ENCODE measurements at places on chromosomes 4 and X.

- no peak for DNase-seq
These were observed 190.3 kb downstream of the TRIML1 start for GRCh38 chr4:188329521-188329920.

GRCh38 chr4:106548446-106549044 lies 180.0 kb upstream of the GIMD1 start:
- no peak for DNase-seq

- DNase-seq: no peak
These were observed 13.7 kb downstream of the PFKFB1 start for GRCh38 chrX:54980334-54980733.

GRCh38 chr4:128068918-128069317 lies 7.8 kb downstream of the LARP1B start:
- no peak for DNase-seq

DNA sequence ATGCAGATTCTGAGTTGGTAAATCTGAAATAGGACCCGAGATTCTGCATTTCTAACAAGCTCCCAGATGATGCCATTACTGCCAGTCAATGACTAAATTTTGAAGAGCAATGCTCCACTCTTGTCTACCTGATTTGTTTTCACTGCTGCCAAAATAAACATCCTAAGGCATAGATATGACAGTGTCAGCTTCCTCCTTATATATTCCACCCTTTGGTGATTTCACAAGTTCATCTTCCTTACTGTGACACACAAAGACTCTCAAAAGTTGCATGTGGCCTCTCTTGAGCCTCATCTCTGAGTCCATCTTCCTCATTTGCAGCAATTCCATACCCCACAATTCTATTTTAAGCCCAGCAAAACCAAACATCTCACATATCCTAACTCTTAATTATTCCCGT lies 110.9 kb downstream of the FBXW7 start:
- no peak for DNase-seq

GRCh38 chr4:98519268-98519977 lies 139.0 kb downstream of the TSPAN5 start:
- no peak for DNase-seq

GRCh38 chr4:121514443-121514842 lies 133.6 kb upstream of the QRFPR start:
- no peak for DNase-seq

DNA sequence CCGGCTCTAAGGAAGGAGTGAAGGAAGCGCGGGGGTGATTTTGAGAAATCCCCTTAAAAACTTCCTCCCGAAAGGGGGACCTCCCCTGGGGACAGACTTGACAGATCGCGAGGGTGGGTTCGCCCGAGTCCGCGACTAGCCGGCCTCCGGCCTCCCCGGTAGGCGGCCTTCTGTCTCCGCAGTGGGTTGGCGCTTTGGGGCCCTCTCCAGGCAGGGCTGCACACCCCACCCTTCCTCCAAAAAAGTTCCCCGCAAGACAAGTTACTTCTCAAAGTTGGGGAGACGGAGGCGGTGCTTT lies 24.8 kb downstream of the HOPX start:
- DNase-seq: peak; percentile 27

GRCh38 chr4:43716721-43717395 lies 731.8 kb downstream of the KCTD8 start:
- DNase-seq: no peak

DNA sequence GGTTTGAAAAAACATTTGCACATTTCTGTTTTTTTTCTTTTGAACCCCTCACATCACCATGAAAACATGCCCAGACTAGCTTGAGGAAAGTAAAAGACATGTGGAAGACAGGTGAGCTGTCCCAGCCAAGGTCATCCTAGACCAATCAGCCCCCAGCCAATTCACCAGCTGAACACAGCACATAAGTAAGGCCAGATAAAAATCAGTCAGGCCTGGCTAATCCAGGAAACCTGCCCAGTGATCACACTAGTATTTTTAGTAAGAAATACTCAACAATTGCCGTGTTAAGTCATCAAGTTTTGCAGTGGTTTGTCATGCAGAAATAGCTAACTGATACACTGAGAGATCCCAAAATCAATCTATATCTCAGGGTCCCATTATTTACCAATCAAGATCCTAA lies 4.4 kb upstream of the SMR3A start:
- no peak for DNase-seq

- DNase-seq: no peak
These were observed 40.5 kb downstream of the FRYL start for GRCh38 chr4:48739560-48740019.

GRCh38 chrX:82775426-82775825 lies 732.7 kb upstream of the POU3F4 start:
- DNase-seq: no peak

- no peak for DNase-seq
These were observed 13.1 kb upstream of the DRP2 start for GRCh38 chrX:101206471-101206870.

DNA sequence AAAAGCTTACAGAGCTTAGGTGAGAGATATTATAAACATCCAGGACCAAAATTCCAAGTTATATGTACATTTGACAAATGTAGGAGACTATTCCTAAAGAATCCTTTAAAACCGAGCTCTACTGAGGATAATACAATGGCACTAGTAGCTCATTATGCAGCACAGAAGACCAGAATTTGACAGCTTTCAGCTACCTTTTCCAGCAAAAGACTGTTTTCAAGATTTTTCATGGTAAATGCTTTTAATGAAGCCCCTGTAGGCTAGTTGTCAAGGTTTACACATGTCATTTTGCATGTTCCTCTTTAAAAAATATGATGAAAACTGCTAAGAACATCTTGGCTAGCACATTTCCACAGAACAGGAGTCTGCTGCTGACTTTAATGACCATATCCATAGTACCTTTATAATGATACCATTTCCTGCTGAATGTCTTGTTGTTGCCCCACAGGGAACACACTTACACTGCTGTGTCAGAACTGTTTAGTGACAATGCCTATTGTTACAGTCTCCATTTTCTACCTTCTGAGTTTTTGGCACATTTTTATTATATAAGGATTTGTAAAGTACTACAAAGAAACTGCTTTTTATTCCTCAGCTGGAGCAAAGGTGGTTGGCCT lies 1382.3 kb downstream of the RAPGEF2 start:
- DNase-seq: no peak

DNA sequence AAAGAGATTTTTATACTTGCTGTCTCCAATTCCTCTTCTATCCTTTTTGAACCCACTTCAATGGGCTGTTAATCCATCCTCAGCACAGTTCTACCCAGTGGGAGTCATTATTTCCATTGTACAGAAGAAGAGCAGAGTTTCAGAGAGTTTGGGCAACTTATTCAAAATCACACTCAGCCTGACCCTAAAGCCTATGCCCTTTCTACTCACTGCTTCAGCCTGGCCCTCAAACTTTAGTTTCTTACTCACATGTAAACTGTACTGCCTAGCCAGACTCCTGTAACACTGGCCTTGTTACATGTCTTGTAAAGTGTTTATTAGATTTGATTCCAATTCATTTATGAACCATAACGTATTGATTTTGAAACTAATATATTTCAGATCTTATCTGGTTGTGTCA lies 25.1 kb upstream of the USO1 start:
- DNase-seq: no peak

DNA sequence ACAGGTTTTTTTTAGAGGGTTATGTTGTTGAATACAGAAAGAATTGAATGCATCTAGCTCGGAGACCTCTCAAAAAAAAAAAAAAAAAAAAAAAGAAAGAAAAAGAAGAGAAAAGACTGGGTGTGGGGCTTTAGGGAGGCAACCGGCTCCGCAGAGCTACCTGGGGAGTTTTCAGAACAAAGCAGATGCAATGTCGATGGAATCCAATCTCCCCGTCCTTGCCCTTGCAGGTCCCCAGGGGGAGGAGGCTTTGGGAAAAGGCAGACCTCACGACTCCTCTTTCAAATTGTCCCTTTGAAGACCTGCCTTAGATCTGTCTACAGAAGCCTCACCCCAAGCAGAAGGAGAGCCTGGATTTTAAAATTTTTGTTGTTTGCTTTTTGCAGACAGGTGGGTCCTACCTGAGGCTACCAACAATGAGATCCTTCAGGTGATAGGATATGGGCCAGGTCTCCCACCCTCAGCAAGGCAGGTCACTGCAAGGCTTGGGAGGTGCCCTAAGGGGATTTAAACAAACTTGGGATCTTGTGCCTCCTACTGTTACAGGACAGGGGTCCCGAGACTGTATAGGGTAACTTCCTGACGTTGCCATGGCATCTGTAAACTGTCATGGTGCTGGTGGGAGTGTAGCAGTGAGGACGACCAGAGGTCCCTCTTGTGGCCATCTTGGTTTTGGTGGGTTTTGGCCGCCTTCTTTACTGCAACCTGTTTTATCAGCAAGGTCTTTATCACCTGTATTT lies 75.2 kb upstream of the PRKX start:
- no peak for DNase-seq

DNA sequence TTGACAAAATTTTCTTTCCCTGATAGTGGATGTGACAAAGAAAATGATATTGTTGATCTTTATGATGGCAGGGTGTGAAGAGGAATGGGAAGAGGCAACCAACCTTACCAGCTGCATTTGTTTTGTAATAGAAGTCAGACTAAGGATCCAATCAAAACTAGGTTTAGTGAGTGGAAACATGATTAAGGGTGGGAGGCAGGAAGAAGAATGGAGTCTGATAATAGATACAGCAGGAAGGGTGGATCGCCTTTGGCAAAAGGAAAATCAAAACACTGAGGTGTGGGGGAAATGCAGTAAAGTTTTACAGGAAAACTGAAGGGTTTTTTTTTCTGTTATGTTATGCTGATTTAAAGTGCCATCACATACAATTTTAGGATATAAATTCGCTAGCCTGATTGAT lies 3.4 kb downstream of the CLIC2 start:
- no peak for DNase-seq

GRCh38 chr4:102683881-102684609 lies 76.7 kb downstream of the MANBA start:
- no peak for DNase-seq

- no peak for DNase-seq
These were observed 41.2 kb downstream of the LONRF3 start for GRCh38 chrX:119015407-119016237.

DNA sequence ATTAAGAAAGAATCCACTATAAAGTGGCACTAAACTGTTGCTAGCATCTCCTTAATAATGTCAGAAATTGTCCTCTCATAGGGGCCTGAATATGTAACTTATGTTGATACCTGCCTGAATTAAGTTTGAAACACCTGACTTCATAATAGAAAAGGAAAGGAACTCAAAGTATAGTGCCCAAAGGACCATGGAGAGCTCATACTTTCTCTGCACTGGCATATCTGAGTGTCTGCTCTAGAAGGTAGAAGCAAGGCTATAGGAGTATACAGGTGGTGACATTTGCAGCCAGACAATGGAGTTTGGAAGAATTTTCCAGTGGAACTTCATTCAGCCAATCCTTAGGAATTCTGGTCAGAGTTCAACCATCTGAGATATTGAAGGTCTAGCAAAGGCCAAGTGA lies 988.9 kb downstream of the RAB28 start:
- DNase-seq: no peak

- DNase-seq: no peak
These were observed 230.9 kb downstream of the C4orf33 start for GRCh38 chr4:129326571-129327460.

- DNase-seq: no peak
These were observed 115.7 kb upstream of the MXRA5 start for GRCh38 chrX:3462166-3462508.

GRCh38 chr4:169359961-169360360 lies 89.2 kb upstream of the SH3RF1 start:
- DNase-seq: no peak

GRCh38 chr4:85953651-85954018 lies 406.2 kb downstream of the MAPK10 start:
- DNase-seq: no peak

GRCh38 chr4:157898836-157899605 lies 273.8 kb downstream of the GASK1B start:
- DNase-seq: no peak

DNA sequence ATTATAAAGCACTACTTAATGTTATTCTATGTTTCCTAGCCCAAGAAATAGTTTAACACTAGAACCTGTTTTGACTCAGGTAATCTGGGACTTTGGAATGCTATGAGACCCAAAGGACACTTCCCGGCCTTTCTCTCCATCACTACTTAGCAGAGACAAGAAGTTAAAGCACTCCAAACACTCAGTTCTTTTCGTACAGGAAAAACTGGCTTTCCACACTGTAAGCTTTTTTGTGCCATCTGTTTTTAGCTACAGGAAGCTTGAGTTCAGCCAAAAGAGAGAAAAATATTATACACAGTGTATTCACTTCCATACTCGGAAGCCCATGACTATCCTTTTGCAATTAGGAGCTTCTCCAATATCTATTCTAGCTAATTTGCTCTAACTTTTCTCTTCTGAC lies 7.9 kb upstream of the FGF13 start:
- DNase-seq: no peak

GRCh38 chrX:25202827-25203226 lies 187.1 kb upstream of the ARX start:
- DNase-seq: no peak

- no peak for DNase-seq
These were observed 45.2 kb upstream of the WDR1 start for GRCh38 chr4:10161840-10162239.

GRCh38 chrX:37755025-37755424 lies 24.8 kb upstream of the CYBB start:
- DNase-seq: no peak

DNA sequence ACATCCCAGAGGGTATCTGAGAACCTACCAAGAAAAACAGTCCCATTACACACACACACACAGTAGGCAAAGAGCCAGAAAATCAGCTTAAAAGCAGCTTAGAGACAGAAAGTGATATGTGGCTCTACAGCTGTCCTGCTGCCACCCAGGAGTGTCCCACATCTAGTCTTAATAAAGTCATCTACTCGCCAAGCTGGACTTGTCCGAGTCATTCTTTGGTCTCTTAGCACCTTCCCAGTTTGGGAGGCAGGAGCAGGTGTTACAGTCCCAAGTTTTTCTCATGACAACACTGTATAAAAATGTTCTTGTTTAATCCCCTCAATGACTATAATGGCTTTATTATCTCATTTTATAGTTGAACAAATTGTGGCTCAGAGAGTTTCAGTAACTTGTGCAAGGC lies 252.5 kb upstream of the CASK start:
- no peak for DNase-seq

GRCh38 chr4:113564493-113564892 lies 197.0 kb downstream of the CAMK2D start:
- no peak for DNase-seq

DNA sequence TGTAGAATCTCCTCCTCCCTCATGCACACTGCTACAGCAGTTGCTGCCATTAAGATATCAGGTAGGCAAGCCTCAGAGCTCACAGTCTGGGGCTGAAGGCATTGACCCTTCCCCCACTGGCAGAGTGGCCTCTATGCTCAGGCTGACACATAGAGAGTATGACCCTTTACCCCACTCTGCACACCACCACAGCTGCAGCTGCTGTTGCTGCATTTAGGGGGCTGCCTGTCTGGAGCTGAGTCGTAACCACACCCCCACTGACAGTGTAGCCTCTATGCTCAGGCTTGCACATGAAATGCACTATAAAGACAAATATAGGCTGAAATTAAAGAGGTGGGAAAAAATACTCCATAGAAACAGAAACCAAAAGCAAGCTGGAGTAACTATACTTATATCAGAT lies 289.3 kb upstream of the PABPC4L start:
- DNase-seq: no peak

- DNase-seq: no peak
These were observed 22.3 kb downstream of the ASMTL start for GRCh38 chrX:1430451-1430850.

All from activated CD8-positive, alpha-beta memory T cell treated with anti-CD3 and anti-CD28 coated beads for 4 hours (primary cell).